ENCODE measurements at places on chromosomes 3 and 15.

GRCh38 chr3:10015461-10015904 is 10.8 kb upstream of the FANCD2 start:
- DNase-seq: peak; percentile 95

GRCh38 chr3:86563400-86563970 is 427.5 kb downstream of the VGLL3 start:
- no peak for DNase-seq

- no peak for DNase-seq
Measured at GRCh38 chr3:32301426-32301825, 62.9 kb downstream of the CMTM8 start.

DNA sequence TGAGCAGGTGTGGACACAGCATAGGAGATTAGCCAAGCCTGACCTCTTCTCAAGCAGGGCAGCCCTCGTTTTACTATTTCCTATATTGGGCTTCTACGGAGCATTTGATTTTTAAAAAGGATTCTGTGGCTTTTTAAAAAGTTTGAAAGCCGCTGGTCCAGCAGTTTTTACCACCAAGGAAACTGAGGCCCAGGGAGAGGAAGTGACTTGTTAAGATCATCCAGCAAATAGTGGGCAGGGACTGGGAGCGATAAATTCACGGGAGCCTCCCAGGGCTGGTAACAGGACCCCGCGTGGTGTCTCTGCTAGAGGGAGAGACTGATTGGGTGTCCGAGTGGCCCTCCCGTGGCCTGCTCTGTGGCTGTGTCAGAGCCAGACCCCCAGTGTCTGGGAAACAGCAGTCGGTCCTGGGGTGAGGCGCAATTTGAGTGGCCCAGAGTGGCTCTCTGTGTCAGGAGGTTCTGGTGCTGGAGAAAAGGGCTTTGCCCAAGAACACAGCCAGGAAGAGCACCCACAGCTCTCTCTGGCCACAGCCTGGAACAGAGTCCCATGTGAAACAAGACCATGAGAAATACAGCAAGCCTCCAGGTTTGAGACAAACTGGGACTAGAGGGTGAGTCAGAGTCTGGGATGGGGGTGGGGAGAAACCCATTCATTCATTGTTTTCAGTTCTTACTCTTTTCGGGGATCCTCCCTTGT is 4.2 kb downstream of the FURIN start:
- no peak for DNase-seq

DNA sequence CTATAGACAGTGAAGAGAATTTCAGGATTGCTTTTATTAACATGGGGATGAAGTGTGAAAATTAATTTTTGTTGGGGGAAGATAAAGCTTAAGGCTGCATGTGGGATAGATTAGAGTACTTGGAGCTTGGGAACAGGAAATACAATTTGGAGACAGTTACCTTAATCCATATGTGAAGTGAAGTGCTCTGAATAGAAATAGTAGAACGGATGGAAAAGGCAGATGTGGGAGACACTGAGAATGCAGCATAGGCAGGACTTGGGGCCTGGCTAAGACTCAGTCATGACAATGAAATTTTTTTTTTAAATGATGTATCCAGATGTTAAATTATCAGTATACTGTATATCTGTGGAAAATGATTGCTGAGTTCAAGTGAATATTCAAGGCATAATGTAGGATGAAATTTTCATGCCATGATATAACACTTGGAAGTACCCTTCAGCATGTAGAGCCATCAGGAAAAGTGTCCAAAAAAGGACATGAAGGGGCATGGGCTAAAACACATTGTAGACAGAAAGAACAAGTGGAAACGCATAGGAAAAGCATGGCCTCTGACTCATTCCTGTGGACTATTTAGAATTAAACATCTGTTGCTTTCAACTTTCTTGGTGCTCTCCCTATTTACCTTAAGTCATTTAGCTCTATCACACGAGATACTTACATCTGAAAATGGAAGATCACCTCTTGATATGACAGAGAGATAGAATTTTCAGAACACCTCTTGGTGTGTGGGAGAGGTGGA is 134.8 kb downstream of the RBMS3 start:
- no peak for DNase-seq

GRCh38 chr3:169894110-169894509 is 17.3 kb upstream of the SAMD7 start:
- no peak for DNase-seq

DNA sequence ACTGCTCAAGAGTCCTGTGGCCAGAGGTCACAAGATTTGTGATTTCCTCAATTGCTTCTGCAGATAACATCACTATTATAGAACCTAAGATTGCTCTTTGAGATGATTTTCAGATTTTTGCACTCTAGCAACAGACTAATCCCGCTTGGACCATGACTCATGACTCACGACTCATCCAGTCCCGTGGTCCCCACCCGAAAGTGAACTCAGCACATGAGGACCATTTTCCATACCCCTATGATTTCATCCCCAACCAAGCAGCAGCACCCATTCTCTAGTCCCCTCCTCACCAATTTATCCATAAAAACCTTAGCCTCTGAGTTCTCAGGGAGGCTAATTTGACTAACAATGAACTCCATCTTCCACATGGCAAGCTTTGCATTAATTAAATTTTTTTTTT is 106.3 kb upstream of the ALCAM start:
- no peak for DNase-seq

DNA sequence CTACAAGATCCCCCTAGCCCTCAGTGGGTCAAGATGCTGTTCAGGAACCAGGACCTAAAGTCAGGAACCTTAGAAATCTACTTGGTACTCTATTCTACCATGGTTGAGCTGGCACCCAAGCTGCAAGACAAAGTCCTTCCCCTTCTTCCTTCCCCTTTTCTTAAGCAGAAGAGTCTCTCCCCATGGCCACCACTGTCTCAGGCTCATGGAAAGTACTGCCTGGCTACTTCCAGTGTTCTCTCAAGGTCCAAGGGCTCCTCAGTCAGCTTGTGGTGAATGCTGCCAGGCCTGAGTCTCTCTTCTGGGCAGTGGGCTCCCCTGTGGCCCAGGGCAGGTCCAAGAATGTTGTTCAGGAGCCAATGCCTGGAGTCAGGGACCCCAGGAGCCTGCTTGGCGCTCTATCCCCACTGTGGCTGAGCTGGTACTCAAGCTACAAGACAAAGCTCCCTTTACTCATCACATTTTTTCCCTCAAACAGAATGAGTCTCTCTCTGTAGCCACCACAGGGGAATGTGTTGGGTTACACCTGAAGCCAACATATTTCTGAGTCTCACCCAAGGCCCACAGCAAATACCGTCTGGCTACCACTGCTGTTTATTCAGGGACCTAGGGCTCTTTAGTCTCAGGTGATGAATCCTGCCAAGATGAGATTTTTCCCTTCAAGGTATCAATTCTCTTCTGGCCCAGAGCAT is 18.1 kb upstream of the SLC27A2 start:
- no peak for DNase-seq

DNA sequence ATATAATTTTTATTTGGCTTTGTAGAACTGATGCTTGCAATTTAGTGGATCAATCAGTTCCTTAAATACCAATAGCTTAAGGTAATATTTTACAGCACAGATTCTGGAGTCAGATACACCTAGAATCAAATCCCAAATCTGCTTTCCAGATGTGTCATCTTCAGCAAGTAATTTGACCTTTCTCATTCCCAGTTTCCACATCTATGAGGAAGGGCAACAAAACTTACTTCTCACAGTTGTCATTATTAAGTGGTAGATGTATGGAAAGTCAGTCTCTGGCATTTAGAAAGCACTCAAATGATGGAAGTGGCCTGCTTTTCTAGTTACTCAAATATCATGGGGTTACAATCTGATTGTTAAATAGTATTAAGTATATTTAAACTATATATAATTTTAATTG is 767.0 kb downstream of the CADM2 start:
- no peak for DNase-seq

DNA sequence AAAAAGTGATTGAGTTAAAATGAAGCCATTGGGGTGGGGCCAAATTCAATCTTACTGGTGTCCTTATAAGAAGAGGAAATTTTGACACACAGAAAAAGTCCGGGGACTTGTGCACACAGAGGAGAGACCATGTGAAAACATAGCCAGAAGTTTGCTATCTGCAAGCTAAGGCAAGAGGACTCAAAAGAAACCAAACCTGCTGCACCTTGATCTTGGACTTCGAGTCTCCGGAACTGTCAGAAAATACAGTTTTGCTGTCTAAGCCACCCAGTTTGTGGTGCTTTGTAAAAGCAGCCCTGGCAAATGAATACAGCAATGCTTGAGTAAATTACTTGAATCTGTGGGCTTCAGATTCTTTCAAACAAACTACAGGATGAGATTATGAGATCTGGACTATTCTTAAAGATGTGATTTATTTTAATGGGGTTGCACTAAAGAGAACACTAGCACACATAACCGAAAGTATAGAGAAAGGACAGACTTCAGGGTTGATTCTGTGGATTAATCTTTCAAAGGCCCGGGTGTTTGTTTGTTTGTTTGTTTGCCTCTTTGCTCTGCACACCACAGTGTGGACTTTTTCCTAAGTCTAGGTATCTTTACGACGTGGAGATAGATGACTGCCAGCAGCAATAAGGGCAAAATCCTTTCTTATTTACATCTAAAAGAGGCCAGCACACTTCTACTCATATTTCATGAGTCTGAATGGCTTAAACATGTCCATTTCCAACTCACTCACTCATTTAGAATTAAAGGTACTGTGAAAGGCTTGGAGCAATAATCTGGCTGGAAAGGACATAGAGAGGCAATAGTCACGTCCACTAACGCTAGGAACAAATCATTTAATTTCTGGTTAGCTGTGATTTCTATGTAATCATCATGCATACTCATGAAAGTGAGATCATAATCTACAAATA is 53.9 kb upstream of the SSR3 start:
- no peak for DNase-seq

- no peak for DNase-seq
Measured at GRCh38 chr3:123314359-123315270, 112.9 kb downstream of the SEC22A start.

GRCh38 chr3:34012102-34012461 is 213.7 kb downstream of the PDCD6IP start:
- no peak for DNase-seq

GRCh38 chr3:192122832-192123594 is 604.3 kb downstream of the FGF12 start:
- DNase-seq: no peak

GRCh38 chr3:143865302-143865701 is 17.0 kb upstream of the SLC9A9 start:
- DNase-seq: no peak

- no peak for DNase-seq
Measured at GRCh38 chr3:57544181-57545125, at the start of gene DNAH12. Gene DNAH12 (minus strand): TSS chr3:57544344. CDS start chr3:57542870, 1,474 bp downstream.

- DNase-seq: no peak
Measured at GRCh38 chr3:55828712-55829111, 341.6 kb upstream of the WNT5A start.

- DNase-seq: no peak
Measured at GRCh38 chr15:34941831-34942230, 27.7 kb downstream of the AQR start.

GRCh38 chr3:188918093-188918492 is 253.7 kb upstream of the TPRG1 start:
- DNase-seq: no peak

GRCh38 chr3:31999907-32000439 is 18.4 kb downstream of the ZNF860 start:
- no peak for DNase-seq

GRCh38 chr15:51702710-51703109 is 21.4 kb downstream of the SCG3 start:
- no peak for DNase-seq

DNA sequence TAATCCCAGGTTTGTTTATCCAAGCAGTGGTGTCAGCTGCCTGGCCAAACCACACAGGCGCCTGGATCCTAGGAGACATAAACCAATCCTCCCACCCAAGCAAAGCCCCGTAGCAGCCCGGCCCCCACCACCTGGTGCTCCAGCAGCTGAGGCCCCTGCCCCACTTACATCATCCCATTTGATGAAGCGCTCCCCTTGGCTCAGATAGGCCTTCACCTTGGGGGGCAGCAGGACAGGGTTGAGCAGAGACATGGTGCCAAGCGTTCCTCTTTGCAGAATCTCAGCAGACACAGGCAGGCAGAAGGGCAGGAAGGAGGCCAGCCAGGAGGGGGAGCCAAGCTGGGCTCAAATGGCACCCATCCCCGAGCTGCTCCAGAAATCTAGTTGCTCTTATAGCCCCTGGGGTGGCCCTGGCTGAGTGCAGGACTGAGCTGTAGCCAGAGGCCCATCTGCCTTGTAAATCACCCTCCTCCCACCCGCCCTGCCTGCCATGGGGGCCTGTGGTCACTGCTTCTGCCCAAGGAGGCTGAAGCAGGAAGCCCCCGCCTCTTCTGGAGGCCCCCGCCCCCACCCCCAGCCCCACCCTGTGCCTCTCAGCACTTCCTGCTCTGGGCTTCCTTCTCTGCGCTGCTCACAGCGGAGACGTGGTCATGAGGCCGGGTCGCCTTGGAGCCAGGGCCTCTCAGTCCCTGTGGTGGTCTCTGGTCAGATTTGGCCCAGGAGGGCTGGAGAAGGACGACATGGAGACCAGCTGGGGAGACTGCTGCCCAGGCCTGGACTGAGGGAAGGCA is at the start of gene PLCB2:
Gene PLCB2, minus strand, starts transcription at position 515 of the 791 bp plus-strand sequence. Its CDS starts 263 bp downstream, at position 252.
- peak; percentile 84 for DNase-seq

GRCh38 chr15:25838191-25838870 is 24.8 kb downstream of the ATP10A start:
- DNase-seq: no peak

- peak; percentile 56 for DNase-seq
Measured at GRCh38 chr15:41932511-41933289, 38.8 kb upstream of the SPTBN5 start.

DNA sequence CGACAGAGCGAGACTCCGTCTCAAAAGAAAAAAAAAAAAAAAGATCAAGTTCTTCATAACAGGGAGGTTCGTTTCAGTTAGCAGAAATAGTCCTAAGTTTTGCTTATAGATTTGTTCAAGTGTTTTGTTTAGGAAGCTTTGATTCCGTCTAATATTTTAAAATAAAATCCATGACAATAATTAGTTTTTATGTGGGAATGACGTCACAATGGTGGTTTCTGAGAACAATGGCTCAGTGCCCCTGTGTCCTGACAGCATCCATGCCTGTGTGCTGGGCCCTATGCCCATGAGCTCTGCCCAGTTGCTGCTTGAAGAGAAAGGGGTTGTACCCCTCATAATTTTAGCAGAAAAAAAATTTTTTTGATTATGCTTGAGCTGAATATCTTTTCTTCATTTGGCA is 134.0 kb downstream of the SST start:
- DNase-seq: no peak

- DNase-seq: no peak
Measured at GRCh38 chr3:160554980-160555379, 10.4 kb downstream of the KPNA4 start.

DNA sequence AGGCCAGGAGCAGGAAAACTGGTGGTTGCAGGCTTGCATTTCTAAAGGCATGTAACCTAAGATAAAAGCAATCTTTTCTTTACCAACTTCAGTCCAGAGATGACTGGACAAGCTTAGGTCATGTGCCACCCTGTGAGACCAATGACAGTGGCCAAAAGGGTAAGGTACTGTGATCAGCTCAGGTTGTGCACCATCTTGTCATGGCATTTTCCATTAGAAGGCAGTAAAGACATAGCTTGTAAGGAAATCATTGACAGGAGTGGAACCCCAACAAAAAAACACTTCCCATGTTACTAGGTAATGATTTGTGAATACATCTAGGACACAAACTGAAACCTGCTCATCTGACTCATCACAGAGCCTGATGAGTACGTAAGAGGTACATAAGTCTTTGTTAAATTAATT is 35.2 kb downstream of the SSR3 start:
- no peak for DNase-seq
